ENCODE measurements at places on chromosomes 2 and 18.

GRCh38 chr2:50785816-50786215 is 246.1 kb downstream of the NRXN1 start:
- DNase-seq, result no peak

DNA sequence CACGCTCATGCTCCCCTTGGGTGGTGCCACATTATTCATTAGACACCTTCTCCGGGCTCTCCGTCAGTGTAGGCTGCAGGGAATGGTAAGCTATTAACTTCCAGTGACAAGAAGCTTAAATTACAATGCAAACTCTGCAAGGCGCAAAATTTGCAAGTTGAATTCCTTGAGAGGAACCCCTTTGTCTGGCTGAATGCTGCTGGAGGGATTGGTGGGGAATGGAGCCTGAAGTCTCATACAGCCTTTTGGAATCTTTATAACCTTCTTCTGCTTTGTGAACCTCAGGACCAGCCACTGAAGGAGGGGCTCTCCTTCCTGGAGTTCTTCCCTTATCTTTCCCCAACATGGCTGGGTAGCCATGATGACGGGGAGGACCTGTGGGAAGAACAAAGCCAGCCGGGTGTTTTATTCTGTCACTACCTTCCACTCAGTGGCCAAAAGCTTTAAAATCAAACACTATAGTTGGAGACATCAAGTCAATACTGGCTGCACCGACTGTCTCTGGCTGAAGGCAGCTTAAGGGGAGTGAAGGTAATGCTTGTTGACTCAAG is 220.9 kb upstream of the EPHA4 start:
- no peak for DNase-seq

DNA sequence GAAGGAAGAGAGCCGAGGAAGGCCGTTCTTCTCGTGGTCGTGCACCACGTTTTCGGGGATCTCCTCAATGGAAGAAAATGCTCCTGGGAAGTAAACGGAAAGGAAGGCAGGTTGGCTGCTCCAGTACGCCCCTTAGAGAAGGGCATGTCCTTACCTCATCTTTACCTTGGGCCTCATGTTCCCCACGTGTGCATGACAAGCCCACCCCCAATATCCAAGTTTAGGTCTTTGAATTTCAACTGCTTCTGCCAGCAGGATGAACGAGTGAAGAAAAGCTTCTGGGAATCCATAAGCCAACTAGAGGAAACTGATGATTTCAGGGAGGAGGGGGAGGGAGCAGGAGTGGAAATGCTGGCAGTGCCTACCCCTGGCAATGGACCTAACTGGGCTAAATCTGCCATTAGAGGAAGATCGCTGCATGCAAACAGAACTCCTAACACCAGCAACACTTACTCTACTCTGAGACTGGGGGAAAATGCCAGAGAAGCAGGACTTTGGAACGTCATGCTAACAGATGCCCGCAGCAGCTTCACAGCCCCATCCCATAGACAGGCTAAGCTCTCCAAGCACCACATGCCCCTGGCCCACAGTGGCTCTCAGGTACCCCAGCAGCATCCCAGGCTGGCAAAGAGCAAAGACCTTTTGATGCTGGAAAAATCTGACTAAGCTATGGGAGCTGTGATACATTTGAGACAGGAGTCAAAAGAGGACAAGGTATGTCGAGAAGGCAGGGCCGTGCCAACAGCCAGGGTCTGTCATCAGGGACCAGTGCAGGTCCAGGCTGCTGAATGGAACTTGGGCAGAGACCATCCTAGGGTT is 21.7 kb downstream of the CHST10 start:
- no peak for DNase-seq

GRCh38 chr2:30935795-30936194 is 128.5 kb upstream of the CAPN13 start:
- DNase-seq, result no peak

DNA sequence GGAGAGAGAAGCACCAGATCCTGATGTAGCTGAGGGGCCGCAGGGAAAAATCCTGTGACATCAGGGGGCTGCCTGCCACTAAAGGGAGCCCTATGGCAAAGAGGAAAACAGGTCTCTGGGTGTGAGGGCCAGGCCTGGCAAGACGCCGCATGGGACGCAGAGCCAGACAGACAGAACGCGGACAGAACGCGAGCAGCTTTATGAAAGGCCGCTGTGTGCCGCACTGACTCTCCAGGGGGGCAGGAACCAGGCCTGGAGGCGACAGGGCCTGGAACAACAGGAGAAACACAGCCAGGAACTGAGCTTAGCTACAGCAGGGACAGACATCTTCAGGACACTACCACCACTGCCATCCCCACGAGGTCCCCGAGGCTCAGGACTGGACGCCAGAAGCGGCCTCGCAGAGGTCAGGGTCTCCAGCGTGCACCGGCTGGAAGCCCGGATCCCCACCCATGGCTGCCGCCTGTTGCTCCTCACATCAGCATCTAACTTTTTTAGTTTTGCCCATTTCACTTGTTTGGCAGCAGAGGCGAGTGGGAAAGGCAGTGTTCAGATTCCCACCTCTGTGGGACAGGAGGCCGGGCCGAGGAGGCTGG is 131.6 kb downstream of the VAPA start:
- DNase-seq, result no peak

GRCh38 chr2:128411431-128411830 is 92.8 kb upstream of the HS6ST1 start:
- DNase-seq, result no peak

- DNase-seq, result no peak
These were observed 16.1 kb downstream of the COLEC11 start for GRCh38 chr2:3610881-3611505.
